ENCODE measurements at places on chromosomes 7 and 10. TPM values are rescaled to one million over a fixed set of nuclear protein-coding genes. Genes with fewer than 3 reads are reported as not detected.

DNA sequence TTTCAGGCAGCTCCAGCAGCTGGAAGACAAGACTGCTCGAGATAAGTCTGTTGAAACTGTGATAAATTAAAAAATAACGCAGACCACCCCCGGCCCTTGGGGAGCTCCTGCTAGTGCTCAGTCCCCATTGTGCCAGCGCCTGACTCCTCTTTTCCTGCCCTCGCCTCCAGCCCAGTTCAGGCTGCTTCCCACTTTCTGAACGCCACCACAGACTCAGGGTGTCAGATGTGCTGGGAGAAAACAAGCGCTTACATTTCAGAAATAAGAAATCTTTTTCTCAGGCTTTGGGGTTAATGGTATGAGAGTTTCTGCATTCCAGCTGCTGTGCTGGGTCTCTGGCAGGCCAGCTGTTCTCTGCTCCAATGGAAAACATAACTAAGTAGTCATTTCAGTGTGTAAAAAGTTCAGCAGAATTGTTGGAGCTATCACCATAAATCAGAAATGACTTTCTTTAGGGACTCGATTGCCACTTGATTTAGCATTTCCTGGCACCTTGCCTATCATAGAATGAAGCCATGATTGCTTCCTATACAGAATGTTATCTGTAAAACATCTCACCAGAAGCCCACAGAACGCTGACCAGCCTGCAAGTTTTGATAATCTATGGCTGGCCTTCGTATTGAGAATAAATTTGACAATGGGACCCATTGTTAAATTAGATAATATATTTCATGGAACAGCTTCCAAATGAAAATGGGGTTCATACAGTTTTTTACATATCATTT lies 257.0 kb upstream of the ZNF32 start:
- DNase-seq: peak; percentile 62

Gene HOXA6
- total RNA-seq: 2.1 TPM

GRCh38 chr7:15703732-15704131 lies 17.2 kb upstream of the MEOX2 start:
- DNase-seq: no peak

DNA sequence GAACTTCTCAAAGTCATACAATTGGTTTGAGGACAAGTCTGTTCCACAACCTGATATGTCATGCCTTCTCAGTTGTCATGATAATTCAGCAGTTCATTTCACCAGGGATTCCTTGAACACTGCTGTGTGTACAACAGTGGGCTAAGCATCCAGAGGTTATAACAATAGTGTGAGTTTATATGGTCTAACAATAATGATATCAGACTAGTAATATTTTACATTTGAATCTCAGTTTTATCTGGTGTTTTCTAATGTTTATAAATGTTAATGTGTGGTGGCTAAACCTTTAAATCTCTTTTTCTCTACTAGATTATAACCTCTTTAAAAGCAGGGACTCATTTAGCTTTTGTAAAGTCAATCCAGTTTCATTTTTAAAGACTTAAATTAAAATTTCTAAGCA lies 48.7 kb downstream of the BTRC start:
- no peak for DNase-seq

GRCh38 chr10:84397735-84398144 lies 69.4 kb downstream of the CCSER2 start:
- DNase-seq: no peak

GRCh38 chr7:51064688-51065087 lies 251.9 kb downstream of the COBL start:
- no peak for DNase-seq

GRCh38 chr7:155610633-155611193 lies 33.7 kb upstream of the RBM33 start:
- DNase-seq: no peak

Gene ACBD7
- total RNA-seq: 2.0 TPM

GRCh38 chr10:69237528-69238159 lies 17.5 kb downstream of the HKDC1 start:
- peak; percentile 77 for DNase-seq

Gene SYT15B
- under 0.01 TPM for total RNA-seq

- peak; percentile 85 for DNase-seq
Measured at GRCh38 chr10:86971232-86971991, 3.1 kb downstream of the ADIRF start.

Gene NOS3
- total RNA-seq: not detected

- no peak for DNase-seq
Measured at GRCh38 chr7:118324790-118325449, 100.4 kb downstream of the ANKRD7 start.

Gene HEPACAM2
- not detected for total RNA-seq

DNA sequence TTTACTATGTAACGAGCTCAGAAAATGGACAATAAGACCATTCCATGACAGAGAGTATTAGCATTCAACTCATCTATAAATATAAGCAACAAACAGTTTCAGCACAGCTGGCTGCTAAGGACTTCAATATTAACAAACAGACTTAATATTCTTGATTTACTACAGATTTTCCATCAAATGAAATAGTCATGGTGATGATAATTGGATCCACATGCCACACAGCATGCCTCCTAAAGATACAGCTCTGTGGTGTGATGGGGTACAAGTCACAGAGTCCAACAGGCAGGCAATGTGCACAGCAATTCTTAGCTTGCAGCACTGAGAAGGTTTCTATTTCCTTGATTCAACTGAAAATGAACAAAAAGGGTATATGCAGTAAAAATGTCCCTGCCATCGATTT lies 54.0 kb downstream of the DOCK4 start:
- DNase-seq: no peak

GRCh38 chr10:110365356-110366143 lies 60.8 kb upstream of the SMNDC1 start:
- no peak for DNase-seq

- DNase-seq: no peak
Measured at GRCh38 chr10:129774082-129774735, 189.9 kb downstream of the EBF3 start.

- DNase-seq: peak; percentile 20
Measured at GRCh38 chr7:137611606-137612005, 235.2 kb downstream of the DGKI start.

DNA sequence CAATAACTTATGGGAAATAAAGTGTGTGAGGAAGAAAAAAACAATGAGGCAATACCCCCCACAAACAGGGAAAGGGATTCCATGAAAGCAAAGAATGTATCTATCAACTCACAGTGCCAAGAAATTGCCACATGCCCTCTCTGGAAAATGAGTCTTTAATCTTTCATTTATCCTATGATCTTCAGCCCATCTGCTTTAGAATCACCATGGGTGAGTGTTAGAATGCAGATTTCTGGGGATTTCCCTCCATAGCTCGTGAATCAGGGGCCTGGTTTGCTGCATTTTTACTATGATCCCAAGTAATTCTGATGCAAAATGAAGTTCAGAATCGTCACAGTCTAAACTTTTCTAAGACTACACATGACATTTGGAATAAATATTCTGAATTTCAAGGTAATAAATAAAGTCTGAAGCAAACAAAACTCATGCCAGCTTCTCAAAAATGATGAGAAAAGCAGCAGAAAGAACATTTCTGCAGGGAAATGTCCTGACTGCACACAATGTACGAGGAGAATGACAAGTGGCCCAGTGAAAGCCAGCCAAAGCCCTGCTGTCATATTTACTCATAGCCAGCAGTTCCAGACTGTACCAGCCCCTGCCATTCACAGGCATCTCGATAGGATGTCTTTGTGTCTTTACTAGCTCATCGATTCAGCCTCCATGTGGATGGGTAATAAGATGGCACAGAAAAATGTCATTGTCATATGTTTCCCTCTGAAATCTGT lies 167.1 kb downstream of the ELMO1 start:
- no peak for DNase-seq

GRCh38 chr10:117134056-117134305 lies 4.1 kb downstream of the VAX1 start:
- DNase-seq: no peak

GRCh38 chr10:6364893-6365292 lies 162.2 kb downstream of the PFKFB3 start:
- DNase-seq: no peak

Gene MEIG1
- total RNA-seq: not detected

DNA sequence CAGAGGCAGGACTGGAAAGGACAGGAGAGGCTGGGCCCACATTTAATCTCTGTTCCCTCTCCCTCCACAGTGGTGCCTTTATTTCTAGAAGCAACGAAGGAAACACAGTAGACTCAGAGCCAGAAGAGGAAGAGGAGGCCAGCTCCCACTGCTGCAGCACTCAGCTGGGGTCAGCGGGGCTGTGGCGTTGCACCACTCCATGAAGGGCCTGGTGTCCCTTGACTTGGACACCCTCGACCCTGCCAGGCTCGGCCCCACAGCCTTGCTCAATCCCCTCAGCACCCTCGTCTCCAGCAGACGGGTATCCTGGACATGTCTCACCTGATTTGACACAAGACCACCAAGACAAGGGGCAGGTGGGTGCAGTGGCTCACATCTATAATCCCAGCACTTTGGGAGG lies 38.8 kb downstream of the PRKAG2 start:
- no peak for DNase-seq

DNA sequence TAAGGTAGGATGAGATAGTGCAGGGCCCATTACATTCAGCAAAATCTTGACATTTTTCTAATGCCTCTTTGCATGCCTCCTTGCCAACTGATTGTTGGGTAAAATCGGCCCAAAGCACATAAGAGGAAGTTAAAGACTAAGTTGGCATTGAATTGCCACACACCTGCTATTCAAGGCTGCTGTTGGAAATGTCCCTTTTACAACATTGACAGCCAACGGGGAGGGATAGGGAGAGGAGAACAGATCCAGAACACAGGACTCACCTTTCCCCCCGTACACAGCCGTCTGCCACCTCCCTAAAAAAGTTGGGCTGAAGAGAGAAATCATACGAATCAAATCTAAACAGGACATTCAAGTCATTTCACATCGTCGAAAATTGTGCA lies 695 bp downstream of the FAM237B start:
- no peak for DNase-seq

- DNase-seq: no peak
Measured at GRCh38 chr7:25885057-25885576, 266.9 kb upstream of the NFE2L3 start.

DNA sequence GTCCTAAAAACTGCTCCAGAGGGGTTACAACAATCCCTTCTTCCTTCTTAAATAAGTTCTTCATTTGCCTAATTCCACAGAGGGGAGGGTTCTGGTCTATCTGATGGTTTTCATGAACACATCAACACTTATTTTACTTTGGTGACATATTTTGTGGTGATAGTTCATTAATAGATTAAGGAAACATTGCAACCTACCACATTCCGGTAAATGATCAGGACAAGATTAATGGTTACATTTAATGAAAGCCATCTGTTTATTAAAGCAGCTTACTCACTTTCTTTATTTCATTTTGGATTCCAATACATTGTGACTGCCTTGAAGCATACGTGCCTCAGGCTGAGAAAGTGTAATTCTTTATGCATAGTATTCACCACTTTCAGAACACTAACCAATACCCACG lies 101.0 kb downstream of the SKIDA1 start:
- no peak for DNase-seq

DNA sequence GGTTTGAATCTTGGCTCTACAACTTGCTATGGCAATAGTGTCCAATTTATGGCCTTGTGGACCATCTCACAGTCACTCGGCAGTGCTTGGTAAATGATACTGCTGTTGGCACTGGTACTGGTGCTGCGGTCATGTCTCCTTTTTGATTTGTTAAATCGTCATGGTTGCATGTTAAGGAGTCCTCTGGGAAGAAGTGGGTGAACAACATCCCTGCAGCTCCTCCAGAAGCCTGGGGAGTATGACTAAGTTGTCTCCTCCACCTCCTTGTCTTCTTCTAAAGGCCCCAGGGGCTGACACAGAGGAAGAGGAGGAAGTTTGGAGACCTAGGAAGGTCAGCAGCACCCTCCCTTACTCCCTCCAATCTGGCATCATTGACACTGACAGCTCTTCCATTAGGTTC lies 8.5 kb downstream of the ITPRIP start:
- DNase-seq: peak; percentile 94
